DND-41 (cell line): ENCODE measurements at places on chromosomes 2 and 18.

GRCh38 chr2:191854382-191855372 is 7.8 kb upstream of the CAVIN2 start:
- peaks cover 8% of the 10 kb centered on the region for H3K27me3 ChIP-seq
- no peaks in the 10 kb centered on the region for H3K36me3 ChIP-seq
- H3K27ac ChIP-seq, result no peak overlapping the region
- no peaks in the 10 kb centered on the region for H3K4me1 ChIP-seq
- no peak overlapping the region for H3K4me3 ChIP-seq

- DNase-seq, result no peak
- H3K4me1 ChIP-seq, result no peaks in the 10 kb centered on the region
- no peak overlapping the region for H3K27ac ChIP-seq
- no peaks in the 10 kb centered on the region for H3K27me3 ChIP-seq
- H3K36me3 ChIP-seq, result peaks cover 96% of the 10 kb centered on the region
Observed at GRCh38 chr2:241230435-241230834, 42.0 kb downstream of the ANO7 start.

DNA sequence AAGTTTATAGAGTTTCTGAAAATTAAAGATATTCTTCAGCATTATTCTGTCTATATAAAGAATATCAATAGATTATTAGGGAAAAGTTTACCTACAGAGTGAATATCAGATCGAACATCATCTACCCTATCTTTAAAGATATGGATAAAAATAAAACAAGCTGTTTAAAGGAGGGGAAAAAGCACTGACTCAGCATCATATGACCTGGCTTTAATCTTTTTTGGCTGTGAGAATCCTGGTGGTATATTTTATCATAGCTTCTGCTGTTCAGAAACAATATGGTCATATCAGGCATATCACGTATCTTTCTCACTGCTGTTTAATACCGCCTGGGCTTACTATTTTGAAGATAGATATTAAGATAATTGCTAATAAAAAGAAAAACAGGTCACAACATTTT is 80.2 kb downstream of the NEB start:
- no peaks in the 10 kb centered on the region for H3K4me1 ChIP-seq
- no peaks in the 10 kb centered on the region for H3K36me3 ChIP-seq
- H3K27me3 ChIP-seq, result no peaks in the 10 kb centered on the region

GRCh38 chr2:236287656-236288055 is 23.4 kb upstream of the ASB18 start:
- peaks cover 8% of the 10 kb centered on the region for H3K27me3 ChIP-seq
- H3K36me3 ChIP-seq, result no peaks in the 10 kb centered on the region
- no peak overlapping the region for H3K27ac ChIP-seq
- no peak for DNase-seq

DNA sequence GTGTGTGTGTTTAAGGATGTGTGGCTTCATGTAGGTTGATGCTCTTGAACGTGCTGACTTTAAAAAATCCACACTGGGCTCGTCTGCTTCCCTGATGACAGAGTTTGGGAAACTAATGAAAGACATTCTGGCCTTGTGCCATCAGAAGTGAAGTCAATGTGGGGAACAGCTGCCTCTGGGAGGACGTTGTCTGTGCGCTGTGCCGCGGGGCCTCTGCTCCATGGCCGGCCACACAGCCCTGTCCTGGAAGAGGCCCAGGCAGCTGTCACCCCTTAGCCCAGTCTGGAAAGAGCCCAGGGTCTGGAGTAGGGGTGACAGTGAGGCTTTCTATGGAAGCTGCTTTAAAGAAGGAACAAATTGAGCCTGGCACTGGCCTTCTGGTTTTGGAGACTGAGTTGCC is 155.8 kb downstream of the SH3RF3 start:
- H3K4me3 ChIP-seq, result no peak overlapping the region
- H3K27me3 ChIP-seq, result peaks cover 23% of the 10 kb centered on the region
- H3K27ac ChIP-seq, result no peak overlapping the region
- no peak for DNase-seq
- no peaks in the 10 kb centered on the region for H3K36me3 ChIP-seq

- no peak overlapping the region for H3K4me3 ChIP-seq
- no peaks in the 10 kb centered on the region for H3K27me3 ChIP-seq
- no peak overlapping the region for H3K27ac ChIP-seq
- no peak for DNase-seq
- no peaks in the 10 kb centered on the region for H3K36me3 ChIP-seq
- peaks cover 8% of the 10 kb centered on the region for H3K4me1 ChIP-seq
Observed at GRCh38 chr2:121187982-121188411, 97.0 kb downstream of the TFCP2L1 start.
